NCI-H1417 treated with DMSO at 0.1 percent for 48 hours (cell line): ENCODE measurements at places on chromosomes 12 and 14.

DNA sequence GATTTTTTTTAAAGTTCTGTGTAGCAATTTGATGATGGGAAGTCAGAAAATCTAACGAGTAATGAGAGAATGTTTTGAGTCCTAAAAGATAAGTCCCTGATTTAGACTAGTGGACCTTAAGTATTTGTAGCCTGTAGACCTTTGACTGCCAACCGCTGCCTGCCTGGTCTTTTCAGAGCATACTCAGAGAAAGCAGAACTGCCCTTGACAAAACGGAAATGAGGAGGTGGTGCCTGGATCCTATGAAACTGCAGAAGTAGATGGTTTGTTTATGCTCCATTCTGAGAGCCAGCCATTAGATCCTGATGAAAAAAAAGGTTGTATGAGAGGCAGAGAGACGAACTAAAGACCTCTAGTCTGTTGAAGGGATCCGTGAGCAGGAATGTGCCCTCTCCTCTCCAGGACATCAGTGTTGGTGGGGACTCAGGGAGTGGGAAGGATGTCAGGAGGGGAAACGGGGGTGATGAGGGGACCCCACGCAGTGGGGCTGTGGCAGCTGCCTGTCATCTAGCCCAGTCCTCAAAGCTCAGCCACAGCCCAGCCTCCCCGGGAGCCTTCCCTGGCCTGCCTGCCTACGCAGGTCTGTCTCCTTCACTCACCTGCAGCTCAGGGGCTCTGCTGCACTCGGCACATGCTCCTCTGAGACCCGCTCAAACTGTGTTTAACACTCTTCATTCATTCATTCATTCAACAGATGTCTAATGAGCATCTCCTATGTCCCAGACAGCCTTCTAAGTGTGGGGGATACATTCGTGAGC lies 447.5 kb downstream of the AACS start:
- DNase-seq = no peak

DNA sequence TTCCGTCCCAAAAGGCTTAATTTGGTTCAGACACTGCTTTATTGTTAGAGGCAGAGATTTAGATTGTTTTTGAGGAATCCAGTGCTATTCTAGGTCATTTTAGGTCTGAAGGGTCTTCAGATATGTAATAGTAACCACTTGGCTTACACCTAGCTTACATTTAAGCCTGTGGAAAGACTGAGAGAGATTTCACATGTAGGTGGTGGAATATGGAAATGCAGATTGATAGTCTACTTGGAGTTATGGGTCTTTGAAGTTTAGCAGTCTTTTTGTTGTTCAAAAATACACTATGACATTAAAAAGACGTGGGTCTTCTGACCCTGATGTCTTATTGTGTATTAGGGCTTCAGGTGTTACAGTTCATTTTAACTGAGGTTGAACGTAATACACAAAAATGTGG lies 51.4 kb upstream of the CCT2 start:
- no peak for DNase-seq

GRCh38 chr12:128820723-128821432 lies 2.9 kb downstream of the SLC15A4 start:
- no peak for DNase-seq

DNA sequence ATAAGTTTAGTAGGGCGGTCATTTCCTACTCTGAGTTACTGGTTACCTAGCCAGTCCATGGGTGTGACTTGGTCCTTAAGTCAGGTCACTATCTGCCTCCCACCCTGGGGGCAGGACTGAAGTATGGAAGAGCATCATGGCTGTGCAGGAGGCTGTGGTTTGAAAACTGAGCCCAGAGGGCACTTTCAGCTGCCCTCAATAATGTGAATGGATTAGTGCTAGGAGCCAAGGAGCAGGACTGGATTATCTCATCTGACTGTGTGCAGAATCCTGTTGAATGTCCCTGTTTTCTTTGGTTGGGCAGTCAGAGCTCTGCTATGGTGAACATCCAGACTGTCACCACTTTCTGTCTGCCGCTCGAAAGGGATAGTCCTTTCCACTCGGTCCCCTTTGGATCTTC lies 1.6 kb downstream of the ATXN7L3B start:
- no peak for DNase-seq

DNA sequence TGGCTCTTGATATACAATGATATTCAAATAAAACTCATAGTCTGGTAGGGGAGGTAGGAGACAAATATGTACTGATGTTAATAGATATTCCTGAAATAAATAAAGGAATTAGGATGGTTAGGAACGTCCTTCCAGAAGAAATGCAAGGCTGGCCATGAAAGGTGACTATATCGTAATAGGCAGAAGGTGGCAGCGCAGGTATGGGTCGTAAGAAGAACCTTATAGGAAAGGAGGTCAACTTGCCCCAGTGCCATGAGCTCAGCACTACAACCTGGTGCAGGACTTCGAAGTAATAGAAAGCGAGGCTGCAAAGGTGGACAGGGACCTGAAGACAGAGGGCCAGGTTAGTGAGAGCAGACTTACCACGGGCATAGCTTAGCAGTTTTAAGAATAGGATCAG lies 55.3 kb upstream of the FGD4 start:
- DNase-seq = no peak

DNA sequence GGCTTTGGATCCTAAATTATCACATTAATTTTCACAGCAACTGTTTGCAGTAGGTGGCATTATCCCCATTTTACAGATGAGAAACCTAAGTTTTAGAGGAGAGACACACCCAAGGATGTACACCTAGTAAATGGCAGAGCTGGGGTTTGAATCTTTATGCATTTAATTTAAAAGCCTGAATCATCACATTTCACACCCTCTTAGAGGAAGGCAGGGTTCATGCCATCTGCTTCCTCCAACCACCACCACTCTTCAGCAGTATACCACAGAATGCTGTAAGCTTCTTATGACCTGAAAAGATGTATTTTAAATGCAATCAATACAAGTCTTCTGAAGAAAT lies 90.3 kb downstream of the CRADD start:
- no peak for DNase-seq

DNA sequence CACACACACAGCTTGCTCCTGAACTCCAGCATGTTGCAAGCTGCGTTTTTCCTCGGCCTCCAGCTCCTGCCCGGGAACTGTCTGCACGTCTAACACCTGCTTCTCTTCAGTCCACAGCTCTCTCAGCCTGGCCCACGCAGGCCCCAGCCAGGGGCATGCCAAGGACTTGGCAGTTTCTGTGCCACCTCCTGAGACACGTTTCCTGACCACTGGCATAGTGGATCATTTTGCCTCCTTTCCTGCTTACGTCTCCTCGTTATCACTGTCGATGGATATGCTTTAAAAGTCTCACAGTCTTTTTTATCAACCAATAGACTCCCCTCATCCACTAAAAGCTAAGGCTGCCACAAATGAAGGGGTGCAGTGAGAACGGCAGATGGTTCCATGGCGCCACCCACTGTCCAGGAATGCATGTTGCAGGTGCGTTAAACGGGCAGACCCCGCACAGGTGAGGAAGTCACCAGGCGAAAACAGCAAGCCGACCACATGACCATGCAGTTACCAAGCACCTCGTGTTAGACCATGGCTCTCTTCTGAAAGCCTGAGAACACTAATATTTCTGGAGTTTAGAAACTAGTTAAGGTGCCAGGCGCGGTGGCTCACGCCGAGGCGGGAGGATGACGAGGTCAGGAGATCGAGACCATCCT lies 14.7 kb upstream of the TEAD4 start:
- DNase-seq = no peak

GRCh38 chr14:104724981-104725771 lies 1.1 kb downstream of the ADSS1 start:
- no peak for DNase-seq

DNA sequence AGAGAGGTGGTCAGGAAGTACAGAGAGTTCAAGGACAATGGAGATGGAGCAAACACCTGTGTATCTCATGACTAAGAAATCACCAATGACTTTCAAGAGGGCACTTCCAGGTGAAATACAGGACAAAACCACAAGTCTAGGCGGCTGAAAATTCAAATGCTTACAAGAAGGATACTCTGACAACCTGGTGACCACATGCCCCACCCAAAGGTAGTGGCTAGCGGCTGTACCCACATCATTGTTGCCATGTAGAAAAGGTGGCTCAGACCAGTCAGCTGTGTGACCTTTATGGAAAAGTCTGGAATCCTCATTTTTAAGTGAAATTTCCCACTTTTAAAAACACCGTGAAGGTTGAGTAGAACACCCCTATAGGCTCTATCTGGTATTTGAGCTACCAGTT lies 48.6 kb upstream of the FRS2 start:
- DNase-seq = no peak

DNA sequence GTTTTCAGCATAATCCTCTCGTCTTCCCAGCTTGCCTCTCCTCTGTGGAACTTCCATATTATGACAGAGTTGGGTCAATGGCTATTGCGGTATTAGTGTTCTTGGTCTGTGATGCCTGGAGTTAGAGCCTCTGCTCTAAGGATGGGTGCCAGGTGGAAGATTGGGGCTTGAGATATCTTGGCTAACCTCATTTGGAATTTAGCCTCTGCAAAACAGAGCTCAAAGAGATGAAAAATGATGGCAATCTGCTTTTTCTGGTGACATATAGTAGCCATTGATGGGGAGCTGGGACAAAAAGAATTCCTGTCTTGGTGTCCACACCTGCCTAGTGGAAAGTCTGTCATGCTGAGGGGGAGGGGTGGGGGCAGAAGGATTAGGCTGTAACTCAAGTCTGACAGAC lies 152.1 kb downstream of the RPL10L start:
- no peak for DNase-seq

DNA sequence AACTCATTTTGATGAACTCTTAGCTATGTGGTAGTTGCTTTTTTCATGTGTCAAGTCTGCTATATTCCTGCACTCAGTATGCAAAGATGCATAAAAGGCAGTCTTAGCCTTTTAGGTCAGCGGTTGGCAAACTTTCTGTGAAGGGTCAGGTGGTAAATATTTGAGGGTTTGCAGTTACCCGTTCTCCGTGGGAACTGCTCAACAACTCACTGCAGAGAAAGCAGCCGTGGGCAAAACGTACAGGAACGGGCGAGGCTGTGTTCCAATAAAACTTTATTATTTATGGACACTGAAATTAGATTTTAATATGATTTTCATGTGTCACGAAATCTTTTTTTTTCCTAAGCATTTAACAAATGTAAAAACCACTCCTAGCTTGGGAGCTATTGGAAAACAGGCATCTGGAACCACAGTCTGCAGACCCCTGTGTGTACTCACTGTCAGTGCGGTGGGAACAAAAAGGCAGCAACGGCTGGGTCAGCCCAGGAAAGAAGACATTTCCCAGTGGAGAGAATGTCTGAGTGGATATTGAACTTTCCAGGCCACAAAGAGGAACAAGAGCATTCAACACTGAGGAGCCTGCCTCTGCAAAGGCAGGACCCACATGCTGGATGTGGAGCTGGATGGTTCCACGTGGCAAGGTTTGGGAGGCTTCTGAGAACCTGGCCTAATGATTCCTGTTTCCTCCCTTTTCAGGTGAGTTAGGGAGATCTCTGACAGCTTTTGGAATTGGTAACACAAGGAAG lies 3.5 kb upstream of the ACACB start:
- DNase-seq = no peak

- no peak for DNase-seq
Measured at GRCh38 chr12:90299121-90299520, 590.5 kb upstream of the ATP2B1 start.

- DNase-seq = no peak
Measured at GRCh38 chr12:25200703-25201102, 5.7 kb downstream of the ETFRF1 start.

DNA sequence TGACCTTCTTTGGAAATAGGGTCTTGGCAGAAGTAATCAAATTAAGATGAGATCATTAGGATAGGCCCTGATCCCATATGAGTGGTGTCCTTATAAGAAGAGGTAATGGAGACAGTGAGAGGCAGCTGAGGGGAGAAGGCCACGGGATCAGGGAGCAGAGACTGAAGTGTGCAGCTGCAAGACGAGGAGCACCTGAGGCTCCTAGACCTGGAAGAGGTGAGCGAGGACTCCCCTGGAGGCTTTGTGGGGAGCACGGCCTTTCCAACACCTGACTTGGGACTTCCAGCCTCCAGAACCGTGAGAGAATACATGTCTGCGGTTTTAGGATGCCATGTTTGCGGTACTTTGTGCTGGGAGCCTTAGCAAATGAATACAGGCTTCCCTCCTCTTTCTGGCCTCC lies 37.5 kb downstream of the LRTM2 start:
- DNase-seq = no peak

- DNase-seq = no peak
Measured at GRCh38 chr14:74841230-74842207, 34.4 kb downstream of the PROX2 start.
